ENCODE measurements at places on chromosomes 4 and X. TPM values are rescaled to one million over a fixed set of nuclear protein-coding genes. Genes with fewer than 3 reads are reported as not detected.

DNA sequence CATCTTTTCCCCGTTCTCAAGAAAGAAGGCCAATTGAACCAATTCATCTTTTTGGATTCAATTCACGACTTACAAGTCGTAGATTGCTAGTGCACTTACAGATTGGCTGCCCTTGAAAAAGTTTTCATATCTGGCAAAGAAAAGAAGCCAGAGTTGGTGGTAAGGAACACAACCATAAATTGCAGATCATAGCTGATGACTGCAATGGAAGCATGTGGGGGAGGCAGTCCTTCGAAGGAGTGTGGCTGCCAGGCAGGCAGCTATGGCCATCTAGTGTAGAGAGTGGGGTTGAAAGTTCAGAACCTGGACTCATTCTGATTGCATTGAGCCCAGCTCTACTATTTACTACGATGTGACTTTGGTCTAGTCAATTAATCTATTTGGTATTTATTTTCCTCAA lies 4.5 kb downstream of the GPM6A start:
- no peak for DNase-seq
- H3K4me1 ChIP-seq, result no peaks in the 10 kb centered on the region
- H3K36me3 ChIP-seq, result no peaks in the 10 kb centered on the region
- H3K27me3 ChIP-seq, result no peaks in the 10 kb centered on the region
- no peak overlapping the region for H3K27ac ChIP-seq

GRCh38 chr4:39541987-39542610 lies 14.9 kb upstream of the UGDH start:
- no peak overlapping the region for H3K4me3 ChIP-seq
- no peaks in the 10 kb centered on the region for H3K27me3 ChIP-seq
- no peaks in the 10 kb centered on the region for H3K4me1 ChIP-seq
- no peak overlapping the region for H3K27ac ChIP-seq
- no peak for DNase-seq
- H3K36me3 ChIP-seq, result peaks cover 3% of the 10 kb centered on the region

DNA sequence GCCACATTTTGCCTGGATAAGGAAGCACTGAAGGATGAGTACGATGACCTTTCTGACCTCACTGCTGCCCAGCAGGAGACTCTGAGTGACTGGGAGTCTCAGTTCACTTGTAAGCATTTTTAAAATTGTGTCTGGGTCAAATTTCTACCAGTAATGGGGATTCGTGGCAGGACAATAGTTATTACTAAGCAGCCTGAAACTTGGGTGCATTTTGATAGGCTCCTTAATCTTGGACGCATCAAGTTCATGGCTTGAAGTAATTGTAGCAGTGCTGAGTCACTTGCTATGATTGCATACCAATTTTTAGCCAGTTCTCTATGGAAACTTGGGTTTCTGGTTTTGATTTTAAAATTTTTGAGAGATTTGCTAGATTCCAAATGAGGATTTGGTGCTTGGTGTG lies 4.3 kb downstream of the PGRMC1 start:
- H3K27me3 ChIP-seq, result no peaks in the 10 kb centered on the region
- H3K4me3 ChIP-seq, result no peak overlapping the region
- H3K36me3 ChIP-seq, result no peaks in the 10 kb centered on the region

Gene F11
- not detected for polyA plus RNA-seq

Gene RASGEF1B
- 0.06 TPM for polyA plus RNA-seq

Gene PNCK
- not detected for polyA plus RNA-seq

DNA sequence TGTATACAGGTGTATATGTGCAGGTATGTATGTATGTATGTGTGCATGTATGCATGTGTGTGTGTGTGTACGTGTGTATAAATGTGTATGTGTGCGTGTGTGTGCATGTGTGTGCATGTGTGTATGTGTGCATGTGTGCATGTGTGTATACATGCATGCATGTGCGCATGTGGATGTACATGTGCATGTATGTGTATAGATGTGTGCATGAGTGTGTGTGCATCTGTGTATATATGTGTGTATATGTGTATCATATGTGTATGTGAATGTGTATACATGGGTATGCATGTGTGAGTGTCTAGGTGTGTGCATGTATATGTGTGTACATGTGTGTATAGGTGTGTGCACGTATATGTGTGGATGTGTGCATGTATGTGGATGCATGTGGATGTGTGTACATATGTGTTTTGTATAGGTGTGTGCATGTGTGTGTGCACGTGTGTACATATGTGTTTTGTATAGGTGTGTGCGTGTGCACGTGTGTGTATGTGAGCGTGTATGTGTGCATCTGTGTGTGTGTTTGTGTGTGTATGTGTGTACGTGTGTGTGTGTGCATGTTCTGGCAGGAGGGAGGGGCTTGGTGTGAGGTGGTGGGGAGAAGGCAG lies 6.0 kb downstream of the BGN start:
- no peaks in the 10 kb centered on the region for H3K36me3 ChIP-seq
- no peak for DNase-seq
- H3K27ac ChIP-seq, result no peak overlapping the region
- no peaks in the 10 kb centered on the region for H3K4me1 ChIP-seq
- no peak overlapping the region for H3K4me3 ChIP-seq
- H3K27me3 ChIP-seq, result no peaks in the 10 kb centered on the region

DNA sequence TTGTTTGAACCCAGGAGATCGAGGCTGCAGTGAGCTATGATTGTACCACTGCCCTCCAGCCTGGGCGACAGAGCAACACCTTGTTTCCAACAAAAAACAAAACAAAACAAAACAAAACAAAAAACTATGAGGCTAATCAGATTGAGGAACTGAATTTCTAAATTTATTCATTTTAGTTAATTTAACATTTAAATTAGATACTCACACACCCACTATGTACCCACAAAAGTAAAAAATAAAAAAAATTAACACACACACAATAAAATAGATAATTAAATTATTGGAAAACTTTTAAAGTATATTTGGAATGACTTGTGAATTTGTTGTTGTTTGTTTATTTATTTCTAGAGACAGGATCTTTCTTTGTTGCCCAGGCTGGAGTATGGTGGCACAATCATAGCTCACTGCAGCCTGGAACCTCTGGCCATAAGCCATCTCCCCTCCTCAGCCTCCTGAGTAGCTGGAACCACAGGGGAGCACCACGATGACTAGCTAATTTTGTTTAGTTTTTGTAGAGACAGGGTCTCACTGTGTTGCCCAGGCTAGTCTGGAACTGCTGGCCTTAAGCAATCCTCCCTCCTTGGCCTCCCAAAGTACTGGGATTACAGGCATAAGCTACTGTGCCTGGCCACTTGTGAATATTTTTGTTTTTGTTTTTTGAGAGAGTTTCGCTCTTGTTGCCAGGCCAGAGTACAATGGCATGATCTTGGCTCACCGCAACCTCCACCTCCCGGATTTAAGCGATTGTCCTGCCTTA lies 9.8 kb upstream of the ZNF157 start:
- no peaks in the 10 kb centered on the region for H3K4me1 ChIP-seq
- no peaks in the 10 kb centered on the region for H3K27me3 ChIP-seq
- no peaks in the 10 kb centered on the region for H3K36me3 ChIP-seq
- no peak overlapping the region for H3K4me3 ChIP-seq

GRCh38 chr4:174088795-174089194 lies 194.7 kb downstream of the FBXO8 start:
- no peaks in the 10 kb centered on the region for H3K36me3 ChIP-seq
- H3K27ac ChIP-seq, result no peak overlapping the region
- no peak for DNase-seq
- no peaks in the 10 kb centered on the region for H3K4me1 ChIP-seq
- no peak overlapping the region for H3K4me3 ChIP-seq

GRCh38 chr4:139910106-139910505 lies 243.9 kb downstream of the MAML3 start:
- H3K4me3 ChIP-seq, result no peak overlapping the region
- H3K4me1 ChIP-seq, result no peaks in the 10 kb centered on the region
- peaks cover 5% of the 10 kb centered on the region for H3K27me3 ChIP-seq
- DNase-seq, result no peak

DNA sequence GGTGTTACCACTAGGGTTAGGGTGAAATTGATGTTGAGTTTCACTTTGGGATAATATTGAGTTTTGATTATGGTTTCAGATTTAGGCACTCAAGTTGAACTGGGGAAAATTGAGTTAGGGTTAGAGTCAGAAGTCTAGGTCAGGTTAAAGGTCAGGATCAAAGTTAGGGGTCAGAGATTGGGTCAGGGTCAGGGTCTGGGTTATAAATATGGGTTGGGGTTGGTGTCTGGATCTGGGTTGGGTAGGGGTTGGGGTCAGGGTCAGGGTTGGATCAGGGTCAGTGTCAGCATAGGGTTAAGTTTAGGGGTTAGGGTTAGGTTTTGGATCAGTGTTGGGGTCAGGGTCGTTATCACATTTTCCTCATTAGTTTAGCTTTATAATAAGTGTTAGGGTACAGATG lies 42.7 kb upstream of the IL9R start:
- H3K36me3 ChIP-seq, result no peaks in the 10 kb centered on the region
- H3K27ac ChIP-seq, result no peak overlapping the region
- no peaks in the 10 kb centered on the region for H3K27me3 ChIP-seq
- H3K4me1 ChIP-seq, result no peaks in the 10 kb centered on the region
- no peak overlapping the region for H3K4me3 ChIP-seq

DNA sequence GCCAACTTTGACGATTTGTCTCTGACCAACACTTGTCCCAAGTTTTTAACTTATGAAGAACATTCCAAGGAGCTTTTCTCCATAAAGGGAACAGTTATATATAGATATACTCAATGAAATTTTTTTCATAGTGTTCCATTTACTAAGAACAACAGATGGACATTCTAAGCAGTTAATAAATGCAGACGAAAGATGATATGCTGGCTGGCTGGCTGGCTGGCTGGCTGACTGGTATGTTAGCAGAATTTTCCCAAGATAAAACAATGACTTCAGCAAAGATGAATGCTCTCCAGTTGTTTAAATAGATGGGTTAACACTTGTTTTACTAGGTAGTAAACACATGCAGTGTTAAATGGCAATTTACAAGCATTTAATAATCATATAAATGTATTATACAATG lies 62.2 kb downstream of the SPANXN3 start:
- no peak overlapping the region for H3K27ac ChIP-seq
- no peaks in the 10 kb centered on the region for H3K36me3 ChIP-seq
- no peak for DNase-seq
- no peaks in the 10 kb centered on the region for H3K4me1 ChIP-seq

- no peaks in the 10 kb centered on the region for H3K4me1 ChIP-seq
- no peaks in the 10 kb centered on the region for H3K27me3 ChIP-seq
- no peak for DNase-seq
- no peaks in the 10 kb centered on the region for H3K36me3 ChIP-seq
- H3K4me3 ChIP-seq, result no peak overlapping the region
- H3K27ac ChIP-seq, result no peak overlapping the region
Measured at GRCh38 chrX:107574711-107575110, 53.6 kb upstream of the PRPS1 start.

- H3K36me3 ChIP-seq, result peaks cover 4% of the 10 kb centered on the region
- H3K27ac ChIP-seq, result peak overlapping the region; percentile 51
- H3K4me3 ChIP-seq, result peak overlapping the region; percentile 88
- DNase-seq, result no peak
- H3K4me1 ChIP-seq, result no peaks in the 10 kb centered on the region
Measured at GRCh38 chr4:103197765-103198110, 405 bp downstream of the CENPE start.

Gene STS
- 4.8 TPM for polyA plus RNA-seq

GRCh38 chr4:68658672-68659071 lies 11.8 kb downstream of the UGT2B15 start:
- DNase-seq, result no peak
- H3K27me3 ChIP-seq, result no peaks in the 10 kb centered on the region
- no peaks in the 10 kb centered on the region for H3K4me1 ChIP-seq
- no peak overlapping the region for H3K4me3 ChIP-seq
- no peaks in the 10 kb centered on the region for H3K36me3 ChIP-seq

- H3K4me3 ChIP-seq, result no peak overlapping the region
- H3K36me3 ChIP-seq, result no peaks in the 10 kb centered on the region
- no peak for DNase-seq
- H3K27me3 ChIP-seq, result no peaks in the 10 kb centered on the region
- H3K4me1 ChIP-seq, result no peaks in the 10 kb centered on the region
- no peak overlapping the region for H3K27ac ChIP-seq
Measured at GRCh38 chr4:109195646-109196045, 106.8 kb downstream of the COL25A1 start.

Measured in GM12878 (cell line).